ENCODE measurements at places on chromosomes 3 and 15.

DNA sequence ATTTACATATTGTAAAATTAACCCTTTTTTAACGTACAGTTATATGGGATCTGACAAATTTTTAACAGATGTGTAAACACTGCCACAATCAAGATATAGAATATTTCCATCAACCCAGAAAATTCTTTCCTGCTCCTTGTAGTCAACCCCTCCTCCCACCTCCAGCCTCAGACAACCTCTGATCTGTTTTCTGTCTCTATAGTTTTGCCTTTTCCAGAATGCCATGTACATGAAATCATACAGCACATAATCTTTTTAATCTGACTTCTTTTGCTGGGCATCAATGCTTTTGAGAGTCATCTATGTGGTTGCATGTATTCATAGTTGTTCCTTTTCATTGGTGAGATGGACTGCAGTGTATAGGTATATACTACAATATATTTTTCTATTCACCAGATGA is 153.0 kb downstream of the SMAD6 start:
- no peak for DNase-seq

DNA sequence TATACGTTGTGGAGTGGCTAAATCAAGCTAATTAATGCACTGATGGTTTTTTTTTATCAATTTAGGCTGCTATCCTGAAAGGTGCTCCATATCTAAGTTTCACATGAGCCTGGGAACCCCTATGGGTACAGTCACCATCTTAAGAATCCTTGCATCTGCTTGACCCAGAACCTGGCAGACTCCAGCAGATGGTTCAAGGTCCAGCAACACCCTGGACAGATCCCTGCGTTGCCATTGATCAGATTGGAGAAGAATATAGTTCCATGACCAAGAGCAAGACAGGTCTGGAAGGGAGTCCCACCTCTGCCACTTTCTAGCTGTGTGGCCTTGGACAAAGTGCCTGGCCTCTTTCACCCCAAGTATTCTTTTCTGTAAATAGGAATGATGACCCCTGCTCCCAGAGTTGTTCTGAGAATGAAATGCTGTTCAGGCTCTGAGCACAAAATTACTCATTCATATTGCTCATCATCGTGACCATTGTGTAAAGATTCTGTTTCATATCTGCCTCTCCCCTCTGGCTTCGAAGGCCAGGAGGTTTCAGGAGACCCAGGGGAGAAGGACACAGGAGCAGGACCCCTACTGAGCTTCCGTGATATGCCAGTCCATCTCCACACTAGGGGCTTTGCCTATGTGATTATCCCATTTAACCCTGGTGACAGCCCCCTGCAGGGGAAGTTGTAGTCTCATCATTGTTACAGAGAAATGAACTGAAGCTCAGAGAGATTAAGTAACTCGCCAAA is 30.0 kb upstream of the TSEN2 start:
- DNase-seq = peak; percentile 23

GRCh38 chr3:50370594-50370993 is 11.3 kb upstream of the TMEM115 start:
- no peak for DNase-seq

DNA sequence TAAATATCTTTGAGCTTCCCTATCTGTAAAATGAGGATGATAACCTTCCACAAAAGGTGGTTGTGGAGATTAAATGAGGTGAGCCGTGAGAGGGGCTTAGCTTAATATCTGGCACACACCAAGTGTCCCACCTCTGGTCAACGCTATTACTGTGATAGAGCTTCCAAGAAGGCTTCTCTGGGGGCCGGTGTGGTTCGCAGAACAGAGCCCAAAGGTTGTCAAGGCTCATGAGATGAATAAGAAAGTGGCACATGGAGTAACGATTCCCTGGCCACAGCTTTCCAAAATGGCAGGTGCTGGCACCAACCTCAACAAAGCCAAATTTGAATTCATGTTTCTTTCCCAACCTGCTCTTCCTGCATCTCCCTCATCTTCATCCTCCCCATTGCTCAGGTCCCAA is 10.4 kb downstream of the KY start:
- DNase-seq = no peak

DNA sequence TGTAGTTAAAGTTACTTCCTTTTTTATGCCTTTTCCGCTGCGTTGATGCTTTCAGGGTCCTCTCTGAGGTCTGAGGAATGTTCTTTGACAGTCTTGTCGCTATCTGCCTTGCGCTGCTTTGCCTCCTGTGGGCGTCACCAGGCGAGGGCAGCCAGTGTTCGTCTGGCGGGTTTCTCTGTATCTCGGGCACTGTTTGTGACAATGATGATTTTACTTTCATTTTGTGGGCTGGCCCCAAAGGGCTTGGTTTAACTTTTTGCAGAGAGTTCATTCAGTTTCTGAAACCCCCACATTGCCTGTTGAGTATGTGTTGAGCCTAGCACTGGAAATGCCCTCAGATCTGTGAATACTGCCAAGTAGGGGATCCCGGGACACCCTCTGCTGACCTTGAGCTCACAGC is 24.6 kb upstream of the SACM1L start:
- DNase-seq = no peak

DNA sequence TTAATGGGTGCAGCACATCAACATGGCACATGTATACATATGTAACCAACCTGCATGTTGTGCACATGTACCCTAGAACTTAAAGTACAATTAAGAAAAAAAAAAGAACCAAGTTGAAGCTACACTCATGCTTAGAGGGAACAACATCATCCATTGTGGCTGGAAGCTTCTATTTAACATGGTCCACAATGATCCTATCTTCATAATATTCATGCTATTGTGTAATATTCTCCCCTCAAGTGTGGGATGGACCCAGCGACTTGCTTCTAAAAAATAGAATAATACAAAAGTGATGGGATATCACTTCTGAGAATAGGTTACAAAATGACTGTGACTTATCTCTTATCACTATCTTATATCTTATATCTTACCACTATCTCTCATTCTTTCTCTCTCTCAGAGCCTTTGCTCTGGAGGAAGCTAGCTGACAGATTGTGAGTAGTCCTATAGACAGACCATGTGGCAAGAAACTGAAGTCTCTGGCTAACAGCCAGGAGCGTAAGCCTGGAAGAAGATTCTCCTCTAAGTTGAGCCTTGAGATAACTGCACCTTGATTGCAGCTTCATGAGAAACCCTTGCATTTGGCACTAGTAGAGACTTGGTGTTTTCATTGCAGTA is 198.5 kb upstream of the MRPL3 start:
- no peak for DNase-seq

DNA sequence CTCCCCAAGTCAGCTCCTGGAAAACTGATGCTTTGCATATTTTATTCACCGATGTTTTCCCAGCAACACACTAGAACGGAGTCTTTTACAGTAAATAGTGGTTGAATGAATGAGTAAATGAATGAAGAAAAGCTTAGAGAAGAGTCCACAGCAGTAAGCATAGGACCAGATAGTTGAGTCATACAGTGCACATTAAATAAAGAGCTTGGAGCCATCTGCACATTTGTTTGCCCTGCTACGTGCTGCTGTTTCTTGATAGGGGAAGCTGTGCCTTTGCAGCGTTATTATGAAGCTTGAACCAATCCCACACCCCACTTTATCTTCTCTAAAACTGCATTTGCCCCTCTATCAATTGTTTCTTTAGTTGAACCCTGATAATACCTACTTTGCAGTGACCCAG is 1.2 kb downstream of the FAM98B start:
- peak; percentile 12 for DNase-seq

DNA sequence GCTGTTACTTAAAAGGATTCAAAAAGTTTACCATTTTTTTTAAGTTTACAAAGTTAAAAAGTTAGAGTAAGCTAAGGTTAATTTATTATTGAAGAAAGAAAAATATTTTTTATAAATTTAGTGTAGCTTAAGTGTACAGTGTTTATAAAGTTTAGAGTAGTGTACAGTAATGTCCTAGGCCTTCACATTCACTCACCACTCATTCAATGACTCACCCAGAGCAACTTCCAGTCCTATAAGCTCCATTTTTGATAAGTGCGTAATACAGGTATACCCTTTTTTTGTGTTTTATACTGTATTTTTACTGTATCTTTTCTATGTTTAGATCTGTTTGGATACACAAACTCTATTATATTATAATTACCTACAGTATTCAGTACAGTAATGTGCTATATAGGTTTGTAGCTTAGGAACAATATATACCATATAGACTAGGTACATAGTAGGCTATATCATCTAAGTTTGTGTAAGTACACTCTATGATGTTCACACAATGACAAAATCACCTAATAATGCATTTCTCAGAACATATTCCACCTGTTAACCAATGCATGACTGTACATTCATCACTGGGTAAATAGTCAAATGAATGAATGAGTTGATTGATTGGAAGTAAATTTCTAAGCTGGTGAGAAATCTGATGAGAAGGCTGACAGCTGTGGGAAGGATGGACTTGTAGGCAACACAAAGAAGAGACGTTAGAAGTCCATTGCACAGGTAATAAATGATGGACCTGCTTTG is 95.2 kb upstream of the CDIN1 start:
- DNase-seq = peak; percentile 7

- peak; percentile 8 for DNase-seq
Measured at GRCh38 chr15:79218588-79219200, 63.8 kb upstream of the ANKRD34C start.

DNA sequence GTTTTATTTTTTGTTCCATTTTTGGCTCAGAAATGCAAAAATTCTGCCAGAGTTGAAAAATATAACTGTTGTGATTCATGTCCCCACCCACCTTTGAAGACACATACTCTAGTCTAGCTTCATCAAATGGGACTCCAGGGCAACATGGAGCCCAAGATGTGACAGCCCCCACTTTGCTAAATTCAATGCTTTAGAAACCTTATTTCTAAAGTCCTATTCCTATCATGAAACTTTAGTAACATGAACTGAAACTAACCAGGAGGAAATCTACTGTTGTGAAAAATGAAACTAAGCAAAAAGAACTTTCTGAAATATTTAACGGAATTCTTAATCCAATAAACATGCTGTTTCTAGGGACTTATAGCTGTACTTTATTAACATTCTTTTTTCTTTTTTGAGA is 20.3 kb downstream of the UBP1 start:
- DNase-seq = no peak

DNA sequence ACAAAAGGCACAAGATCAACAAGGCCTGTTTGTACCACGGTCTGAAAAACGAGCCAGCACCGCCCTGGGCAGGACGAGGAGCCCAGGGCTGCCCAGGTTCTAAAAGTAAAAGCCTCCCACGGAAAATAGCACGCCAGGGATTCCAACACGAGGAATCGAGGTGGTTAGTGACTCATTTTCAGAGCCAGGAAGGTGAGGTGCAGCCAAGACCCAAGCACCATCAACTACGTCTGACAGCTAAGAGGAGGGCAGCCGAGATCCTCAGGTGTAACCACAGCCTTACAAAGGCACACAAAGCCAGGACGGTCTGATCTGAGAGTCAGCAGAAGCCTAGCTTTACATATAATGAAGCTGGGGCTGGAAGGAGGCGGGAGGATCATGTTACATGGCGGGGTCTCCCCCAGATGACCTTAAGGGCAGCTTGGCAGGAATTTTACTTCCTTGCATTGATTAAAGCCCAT is 52.5 kb downstream of the ATP10A start:
- DNase-seq = no peak

GRCh38 chr3:99965681-99966408 is 148.2 kb downstream of the CMSS1 start:
- DNase-seq = no peak

DNA sequence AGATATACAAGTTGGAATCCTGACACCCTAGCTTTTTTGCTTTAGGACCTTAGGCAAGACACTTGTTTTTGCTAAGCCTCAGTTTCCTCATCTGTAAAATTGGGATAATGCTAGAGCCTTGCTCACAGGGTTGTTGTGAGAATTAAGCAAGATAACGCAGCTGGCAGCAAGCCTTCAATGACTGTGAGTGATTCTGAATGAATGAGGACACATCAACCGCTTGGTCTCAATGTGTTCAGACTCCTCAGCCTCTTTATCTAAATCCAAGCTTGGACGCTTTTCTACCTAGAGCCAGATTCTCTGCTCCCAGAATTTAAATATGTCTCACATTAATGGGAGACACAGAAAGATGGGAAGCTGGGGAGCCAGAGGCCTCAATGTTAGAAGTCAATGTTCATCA is 11.8 kb upstream of the TLE3 start:
- DNase-seq = no peak

- DNase-seq = no peak
Measured at GRCh38 chr15:62617741-62618140, 424.8 kb upstream of the TPM1 start.

- DNase-seq = no peak
Measured at GRCh38 chr3:110262896-110263295, 808.7 kb upstream of the NECTIN3 start.

DNA sequence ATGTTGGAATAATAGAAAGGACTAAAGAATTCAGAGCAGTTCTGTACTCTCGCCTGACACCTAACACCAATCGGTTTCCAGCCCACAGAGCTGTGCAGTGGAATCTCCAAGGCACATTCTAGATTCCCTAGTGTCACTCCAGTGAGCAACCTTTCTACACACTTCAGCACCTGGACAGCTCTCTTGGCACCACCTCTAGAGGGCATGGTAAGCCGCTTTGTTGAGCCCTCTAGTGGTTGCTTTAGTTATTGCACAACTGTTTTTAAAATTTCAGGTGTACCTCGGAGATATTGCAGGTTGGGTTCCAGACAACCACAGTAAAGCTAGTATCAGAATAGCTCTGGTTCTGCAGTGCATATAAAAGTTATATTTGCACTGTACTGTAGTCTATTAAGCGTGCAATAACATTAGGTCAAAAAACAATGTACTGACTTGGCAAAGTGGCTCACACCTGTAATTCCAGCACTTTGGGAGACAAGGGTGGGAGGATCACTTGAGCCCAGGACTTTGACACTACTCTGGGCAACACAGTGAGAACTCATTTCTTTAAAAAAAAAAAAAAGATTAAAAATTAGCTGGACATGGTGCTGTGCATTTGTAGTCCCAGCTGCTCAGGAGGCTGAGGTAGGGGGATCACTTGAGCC is 26.5 kb upstream of the ERC2 start:
- DNase-seq = peak; percentile 77

- DNase-seq = no peak
Measured at GRCh38 chr3:76888856-76889255, 151.0 kb upstream of the ROBO2 start.

GRCh38 chr3:39191773-39192172 is 622 bp downstream of the XIRP1 start:
- DNase-seq = no peak

DNA sequence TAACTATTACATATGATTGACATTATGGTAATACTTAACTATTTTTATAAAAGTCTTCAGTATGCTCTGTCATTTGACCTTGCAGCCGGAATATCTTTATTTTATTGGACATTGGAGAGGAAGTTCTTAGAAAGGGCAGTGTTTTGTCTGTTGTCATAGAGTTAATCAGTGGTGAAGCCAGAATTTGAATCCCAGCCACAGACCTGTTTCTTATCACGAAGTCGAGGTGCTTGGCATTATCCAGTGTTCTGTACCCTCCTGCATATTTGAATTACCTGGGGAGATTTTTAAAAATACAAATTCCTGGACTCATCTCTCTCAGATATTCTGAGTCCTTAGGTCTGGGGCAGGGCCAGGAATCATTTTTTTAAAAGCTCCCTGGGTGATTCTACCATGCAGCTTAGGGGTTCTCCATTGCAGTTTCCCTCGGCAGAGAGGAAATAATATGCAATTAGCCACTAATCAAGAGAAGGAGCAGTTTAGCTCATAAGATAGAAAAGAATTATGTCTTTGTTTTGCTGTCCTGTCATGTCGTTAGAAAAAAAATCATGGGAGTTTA is 195.6 kb upstream of the CFAP20DC start:
- DNase-seq = no peak

GRCh38 chr3:157175691-157176507 is 16.0 kb upstream of the CCNL1 start:
- no peak for DNase-seq
